ENCODE measurements at places on chromosomes 6 and 20.

DNA sequence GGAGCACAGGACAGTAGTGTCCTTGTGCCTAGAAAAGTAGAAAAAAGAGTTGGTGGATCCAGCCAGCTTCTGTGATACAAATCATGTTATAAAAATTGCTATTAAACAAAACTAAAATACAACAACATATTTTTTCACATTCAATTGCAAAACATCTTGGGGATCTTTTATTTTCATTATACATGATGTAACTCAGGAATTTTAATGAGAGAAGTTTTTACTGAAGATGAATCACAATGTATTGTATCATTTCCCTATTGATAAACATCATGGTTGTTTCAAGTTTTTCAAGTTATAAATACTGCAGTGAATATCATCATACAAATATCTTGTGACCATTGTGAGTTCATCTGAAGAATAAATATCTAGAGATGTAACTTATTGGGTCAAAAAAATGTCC is 608.0 kb downstream of the PHF3 start:
- no peak for DNase-seq

DNA sequence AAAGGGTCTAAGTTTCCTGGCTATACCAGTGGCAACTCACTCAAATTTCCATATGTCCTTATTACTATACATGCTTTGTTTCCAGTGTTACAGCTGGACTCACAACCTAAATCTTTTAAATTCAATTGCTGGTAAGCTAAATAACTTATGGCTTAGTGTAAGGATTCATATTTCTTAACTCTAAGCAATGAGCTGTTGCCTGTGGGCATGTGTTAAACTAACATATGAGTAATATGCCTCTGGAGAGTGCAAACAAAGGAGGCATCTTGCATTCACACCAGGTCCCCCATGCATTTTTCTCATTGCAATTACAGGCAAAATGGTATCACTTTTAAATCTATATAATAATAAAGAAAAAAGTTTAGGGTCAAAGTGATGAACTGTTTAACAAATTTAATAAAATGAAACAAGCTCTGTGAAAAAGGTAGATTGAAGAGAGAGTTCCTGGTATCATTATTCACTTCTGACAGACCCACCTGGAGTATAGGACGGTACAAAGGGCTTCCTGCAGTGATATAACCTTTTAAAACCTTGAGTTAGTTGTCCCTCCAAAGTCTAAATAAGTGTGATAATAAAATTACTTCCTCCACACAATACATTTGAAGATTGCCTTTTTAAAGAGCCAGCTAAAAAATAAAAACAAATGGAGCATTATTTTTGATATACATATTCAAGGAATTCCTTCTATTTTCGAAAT is 57.6 kb upstream of the HMGCLL1 start:
- DNase-seq: no peak

- DNase-seq: no peak
Observed at GRCh38 chr6:79261666-79262065, 27.2 kb upstream of the HMGN3 start.

- no peak for DNase-seq
Observed at GRCh38 chr20:50628853-50629669, 62.3 kb downstream of the RIPOR3 start.

GRCh38 chr20:54611708-54612412 is 136.5 kb downstream of the DOK5 start:
- no peak for DNase-seq

DNA sequence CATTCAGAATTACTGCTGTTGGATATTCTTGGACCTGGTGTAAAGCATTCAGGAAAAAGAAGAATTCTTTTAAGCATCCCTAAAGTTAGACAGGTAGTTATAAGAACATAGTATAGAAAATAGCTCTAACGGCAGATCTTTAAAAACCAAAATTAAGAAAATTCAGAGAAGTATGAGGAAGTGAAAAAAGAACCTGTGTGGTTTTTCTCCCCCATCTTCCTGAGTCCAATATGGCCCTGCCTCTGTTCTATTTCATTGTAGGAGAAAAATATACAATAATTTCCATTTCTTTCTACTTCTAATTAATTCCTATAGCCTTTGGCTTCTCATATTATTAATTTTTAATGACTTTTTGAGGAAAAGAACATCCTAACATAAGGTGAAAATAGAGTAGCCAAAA is 47.1 kb downstream of the FHL5 start:
- no peak for DNase-seq

GRCh38 chr20:47161411-47161810 is 195.1 kb downstream of the ZMYND8 start:
- no peak for DNase-seq

DNA sequence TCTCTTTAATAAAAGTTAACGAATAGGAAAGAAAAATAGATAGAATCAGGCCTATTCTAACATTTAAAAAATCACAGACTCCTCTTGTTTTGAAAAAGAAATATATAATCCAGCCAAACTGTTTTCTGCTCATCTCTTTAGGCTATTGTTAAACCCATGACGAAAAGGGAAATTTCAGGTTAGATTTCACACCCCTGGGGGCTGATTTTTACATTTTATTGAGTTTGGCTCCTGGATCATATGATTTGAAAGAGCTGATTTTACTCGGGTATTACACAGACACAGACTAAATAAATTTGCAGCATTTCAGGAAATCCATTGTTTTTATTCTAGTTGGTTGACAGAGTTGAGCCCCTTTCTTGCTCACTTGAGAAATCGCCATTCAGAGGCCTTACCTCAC is 135.8 kb upstream of the HMGCLL1 start:
- no peak for DNase-seq

DNA sequence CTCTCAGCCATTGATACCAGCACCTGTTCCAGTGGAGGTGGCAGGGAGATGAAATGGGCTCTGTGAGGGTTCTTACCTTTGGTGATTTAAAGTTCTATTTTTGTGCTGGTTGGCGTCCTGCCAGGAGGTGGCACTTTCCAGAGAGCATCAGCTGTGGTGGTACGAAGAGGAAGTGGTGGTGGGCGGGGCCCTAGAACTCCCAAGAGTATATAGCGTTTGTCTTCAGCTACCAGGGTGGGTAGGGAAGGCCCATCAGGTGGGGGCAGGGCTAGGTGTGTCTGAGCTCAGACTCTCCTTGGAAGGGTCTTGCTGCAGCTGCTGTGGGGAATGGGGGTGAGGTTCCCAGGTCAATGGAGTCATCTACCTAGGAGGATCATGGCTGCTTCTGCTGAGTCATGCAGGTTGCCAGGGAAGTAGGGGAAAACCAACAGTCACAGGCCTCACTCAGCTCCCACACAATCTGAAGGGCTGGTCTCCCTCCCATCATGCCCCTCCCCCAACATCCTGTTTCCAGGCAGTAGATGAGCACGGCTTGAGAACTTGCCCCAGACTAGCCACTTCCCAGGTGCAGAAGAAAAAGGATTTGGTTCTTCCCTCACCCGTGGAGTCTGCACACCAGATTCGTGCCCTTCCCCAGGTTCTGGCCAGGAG is 46.6 kb downstream of the MOXD1 start:
- DNase-seq: no peak

- DNase-seq: no peak
Observed at GRCh38 chr6:133093956-133094355, 147.2 kb upstream of the EYA4 start.

DNA sequence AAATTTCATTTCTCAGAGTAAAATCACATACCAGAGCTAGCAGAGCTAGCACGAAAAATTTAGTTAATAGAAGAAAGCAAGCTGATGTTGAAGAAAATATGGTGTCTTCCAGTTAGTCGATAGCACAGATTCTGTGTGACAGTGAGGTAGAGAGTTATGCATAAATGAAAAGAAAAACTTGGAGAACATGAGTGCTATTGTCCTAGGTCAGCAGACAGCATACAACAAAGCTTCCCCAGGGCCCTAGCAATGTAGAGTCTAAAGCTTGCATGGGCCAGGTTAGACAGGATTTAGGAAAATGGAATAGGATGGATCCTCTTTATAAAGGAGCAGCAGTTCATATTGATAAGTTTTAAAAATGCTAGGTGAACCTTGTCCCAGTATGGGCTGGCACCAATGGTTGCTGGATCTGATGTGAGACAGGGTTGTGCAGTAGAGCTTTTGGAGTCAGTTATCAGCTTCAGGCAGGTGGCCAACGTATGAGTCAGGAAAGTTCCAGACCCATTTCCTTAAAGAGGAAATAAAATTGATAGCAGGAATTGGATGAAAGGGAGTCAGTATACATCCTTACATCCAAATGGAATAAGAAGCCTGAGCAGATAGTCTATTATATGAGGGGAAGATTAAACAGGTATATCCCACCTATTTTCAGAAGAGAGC is 277.2 kb downstream of the FRK start:
- no peak for DNase-seq

DNA sequence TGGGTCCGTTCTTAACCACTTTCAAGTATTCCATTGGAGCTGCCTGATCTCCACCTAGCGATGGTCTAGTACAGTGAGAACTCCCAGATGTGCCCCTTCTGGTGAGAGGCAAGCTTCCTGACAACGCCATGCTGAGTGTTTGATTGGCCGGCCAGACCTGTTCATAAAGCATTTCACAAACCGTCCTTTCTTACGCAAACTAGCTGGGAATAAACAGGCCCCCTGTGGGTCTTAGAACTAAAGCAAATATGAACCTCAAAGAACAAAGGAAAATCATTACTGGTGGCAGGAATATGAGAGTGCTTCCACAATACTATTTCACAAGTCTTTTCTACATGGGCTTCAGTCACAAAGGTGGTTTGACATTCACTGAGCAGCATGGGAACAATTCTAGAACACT is 15.6 kb upstream of the GCNT2 start:
- no peak for DNase-seq

- DNase-seq: no peak
Observed at GRCh38 chr20:42483730-42484303, 705.9 kb downstream of the PTPRT start.

DNA sequence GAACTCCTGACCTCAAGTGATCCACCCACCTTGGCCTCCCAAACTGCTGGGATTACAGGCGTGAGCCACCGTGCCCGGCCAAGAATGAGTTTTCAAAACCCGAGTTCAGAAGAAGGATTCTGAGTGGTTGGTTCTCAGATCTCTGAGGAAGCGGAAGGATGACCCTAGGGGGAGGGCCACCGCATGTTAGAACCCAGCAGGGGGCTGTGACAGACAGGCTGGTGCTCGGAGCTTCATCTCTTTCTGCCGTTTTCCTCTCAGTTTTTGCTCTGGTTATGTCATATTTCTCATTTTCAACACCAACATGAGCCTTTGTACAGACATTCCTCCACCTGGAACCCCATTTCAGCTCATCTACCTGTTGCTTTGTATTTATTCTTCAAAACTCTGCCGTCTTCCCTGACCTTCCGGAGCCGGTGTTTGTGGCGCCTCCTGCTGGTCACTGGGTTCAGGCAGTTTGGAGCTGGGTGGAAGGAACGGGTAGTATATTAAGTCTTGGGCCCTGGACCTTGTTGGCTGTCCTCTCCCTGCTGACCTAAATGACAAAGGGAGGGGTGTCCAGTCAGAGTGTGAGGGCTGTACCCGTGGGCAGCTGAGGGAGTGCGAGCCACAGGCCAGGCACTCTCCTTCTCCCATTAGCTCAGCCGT is at the start of gene DEFB123:
Gene DEFB123, plus strand, starts transcription at position 621 of the 648 bp plus-strand sequence. CDS start 67 bp downstream, outside the sequence.
- DNase-seq: no peak

GRCh38 chr6:136502786-136503185 is 47.4 kb downstream of the MAP7 start:
- no peak for DNase-seq

DNA sequence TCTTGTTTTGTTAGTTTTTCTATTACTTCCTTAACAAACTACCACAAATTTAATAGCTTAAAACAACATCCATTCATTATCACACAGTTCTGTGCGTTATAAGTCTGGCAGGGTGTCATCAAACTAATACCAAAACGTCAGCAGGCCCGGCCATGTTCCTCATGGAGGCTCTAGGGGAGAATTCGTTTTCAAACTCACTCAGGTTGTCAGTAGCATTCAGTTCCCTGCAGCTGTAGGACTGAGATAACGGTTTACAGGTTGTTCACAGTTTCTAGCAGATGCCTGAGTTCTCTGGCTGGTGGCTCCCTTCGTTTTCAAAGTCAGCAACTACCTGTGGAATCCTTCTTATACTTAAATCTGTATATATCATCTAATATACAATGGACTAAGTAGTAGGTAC is 72.5 kb upstream of the PRSS16 start:
- DNase-seq: no peak

DNA sequence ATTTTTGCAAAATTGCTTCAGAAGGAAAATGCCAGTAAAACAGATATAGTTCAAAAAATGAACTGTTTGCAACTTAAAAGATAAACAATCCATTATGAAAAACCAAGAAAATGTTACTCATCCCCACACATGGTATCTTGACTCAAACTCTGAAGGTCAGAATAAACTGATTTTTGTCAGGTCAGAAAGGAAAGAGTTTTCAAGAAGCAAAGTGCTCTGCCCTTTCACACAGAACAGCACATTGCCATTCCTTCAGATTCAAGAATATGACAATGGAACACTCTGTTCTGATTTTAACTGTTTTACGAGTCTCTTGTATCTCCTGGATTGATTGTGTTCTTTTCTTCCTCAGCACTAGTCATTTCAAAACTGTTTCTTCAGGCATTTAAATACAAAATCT is 33.8 kb upstream of the NT5E start:
- DNase-seq: peak; percentile 38

DNA sequence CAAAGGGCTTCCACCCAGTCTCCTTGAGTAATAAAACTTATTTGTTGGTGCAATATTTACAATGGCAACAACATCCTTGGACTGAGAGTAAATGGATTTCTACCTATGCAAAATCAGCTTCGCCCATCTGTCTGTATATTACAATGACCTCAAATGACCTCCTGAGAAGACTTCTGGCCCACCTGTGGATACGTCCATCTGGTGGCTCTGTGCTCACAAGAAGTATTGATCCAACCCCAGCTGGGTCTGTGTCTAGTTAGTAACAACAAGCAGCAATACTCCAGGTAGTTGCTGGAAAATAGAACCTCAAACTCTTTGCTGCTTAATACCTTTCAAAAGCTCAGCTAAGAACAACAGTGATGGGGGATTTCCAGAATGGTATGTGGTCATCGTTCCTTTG is 34.7 kb upstream of the GSTA4 start:
- DNase-seq: no peak

DNA sequence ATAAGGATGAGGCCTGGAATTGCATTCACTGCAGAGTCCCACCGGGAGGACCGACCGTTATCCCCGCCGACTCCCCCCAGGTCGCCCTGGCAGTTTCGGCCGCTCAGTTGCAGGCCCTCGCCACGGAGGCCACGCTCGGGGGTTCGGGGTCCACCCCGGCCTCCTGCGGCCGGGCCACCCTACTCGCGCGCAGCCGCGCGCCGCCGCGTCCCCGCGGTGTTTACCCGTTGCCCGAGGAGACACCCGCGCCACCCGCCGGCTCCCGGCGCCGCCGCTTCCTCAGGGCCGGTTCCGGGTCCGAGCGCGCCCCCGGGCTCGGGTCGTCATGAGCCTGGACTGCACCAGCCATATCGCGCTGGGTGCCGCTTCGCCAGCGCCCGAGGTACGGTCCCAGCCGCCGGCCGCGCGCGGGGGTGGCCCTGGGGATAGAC is at the start of gene CCDC170:
Gene CCDC170, plus strand, starts transcription at position 214 of the 431 bp plus-strand sequence. Its CDS starts 112 bp downstream, at position 326.
- no peak for DNase-seq

- no peak for DNase-seq
Observed at GRCh38 chr6:123022975-123023374, 26.9 kb downstream of the CLVS2 start.

All from AG10803 (cell line).